ENCODE measurements at places on chromosomes 12 and 14. TPM values are rescaled to one million over a fixed set of nuclear protein-coding genes. Genes with fewer than 3 reads are reported as not detected.

DNA sequence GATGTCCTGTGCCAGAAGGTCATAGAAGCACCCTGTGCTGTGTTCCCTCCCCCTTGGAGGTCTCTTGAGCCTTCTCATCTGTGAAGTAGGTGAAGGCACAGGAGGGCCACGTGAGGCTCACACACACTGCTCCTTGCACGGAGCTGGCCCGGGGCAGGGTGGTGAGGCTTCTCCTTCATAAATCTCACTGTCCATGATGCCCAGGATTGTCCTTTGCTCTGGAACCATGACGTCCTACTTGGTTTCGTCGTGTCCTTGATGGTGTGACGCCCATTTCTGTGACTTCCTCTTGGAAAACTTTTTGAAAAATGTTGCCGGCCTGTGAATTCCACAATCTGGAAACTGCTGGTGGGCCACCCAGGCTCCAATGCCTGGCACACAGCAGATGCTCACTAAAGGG, 34.4 kb downstream of the SH2B3 start:
- no peak for DNase-seq

- DNase-seq = no peak
Observed at GRCh38 chr12:29754235-29755189, 29.2 kb downstream of the TMTC1 start.

- DNase-seq = no peak
Observed at GRCh38 chr14:50093496-50093895, 22.9 kb downstream of the VCPKMT start.

DNA sequence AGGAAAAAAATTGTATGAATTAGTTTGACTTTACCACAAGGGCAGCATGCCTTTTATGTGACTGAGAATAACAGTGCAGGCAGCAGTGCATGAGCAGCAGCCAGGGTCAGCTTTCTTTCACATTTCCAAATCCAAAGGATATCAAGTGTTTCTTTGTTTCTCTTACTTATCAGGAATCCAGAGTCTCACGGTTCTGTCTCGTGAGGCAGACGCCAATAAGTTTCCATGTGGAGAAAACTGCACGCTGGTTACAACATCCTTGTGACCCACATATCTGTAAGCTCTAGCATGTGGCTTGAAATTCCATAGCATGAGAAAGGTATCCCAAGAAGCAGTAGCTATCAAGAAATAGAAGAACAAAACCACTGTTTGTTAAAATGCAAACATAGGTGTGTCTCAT, 27.6 kb downstream of the GALNT4 start:
- no peak for DNase-seq

CLEC7A gene
- 1.2 TPM for total RNA-seq

POTEG gene
- not detected for total RNA-seq

Data from left lobe of liver (tissue), 2 donors.